DMS153 (cell line): ENCODE measurements at places on chromosomes 3 and 15.

DNA sequence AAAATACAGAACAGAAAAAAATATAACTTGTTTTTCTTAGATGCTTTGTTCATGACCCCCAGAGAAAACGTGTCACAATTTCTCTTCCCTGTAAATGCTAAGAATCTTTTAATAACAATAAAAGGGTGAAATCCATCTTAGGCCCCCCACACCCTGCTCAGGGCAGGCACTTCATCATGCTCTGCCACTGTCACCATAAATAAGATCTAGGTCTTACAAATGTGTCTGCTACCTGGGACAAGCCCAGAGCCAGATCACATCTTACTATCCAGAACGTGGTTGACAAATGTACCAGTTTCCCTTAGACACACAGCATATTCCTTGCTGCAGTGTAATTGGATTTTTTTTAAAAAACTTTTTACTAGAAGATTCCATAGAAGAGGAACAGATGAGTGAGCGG is 795.4 kb downstream of the AGBL1 start:
- DNase-seq: no peak

DNA sequence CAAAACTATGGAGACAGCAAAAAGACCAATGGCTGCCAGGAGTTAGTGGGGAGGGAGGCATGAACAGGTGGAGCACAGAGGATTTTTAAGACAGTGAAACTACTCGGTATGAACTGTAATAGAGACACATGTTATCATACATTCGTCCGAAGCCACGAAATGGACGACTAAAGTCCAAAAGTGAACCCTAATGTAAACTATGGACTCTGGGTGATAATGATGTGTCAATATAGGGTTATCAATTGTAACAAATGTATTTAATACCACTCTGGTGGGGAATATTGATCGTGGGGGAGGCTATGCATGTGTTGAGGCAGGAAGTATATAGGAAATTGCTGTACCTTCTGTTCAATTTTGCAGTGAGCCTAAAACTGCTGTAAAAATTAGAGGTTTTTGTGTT is 107.0 kb downstream of the CPN2 start:
- DNase-seq: no peak

DNA sequence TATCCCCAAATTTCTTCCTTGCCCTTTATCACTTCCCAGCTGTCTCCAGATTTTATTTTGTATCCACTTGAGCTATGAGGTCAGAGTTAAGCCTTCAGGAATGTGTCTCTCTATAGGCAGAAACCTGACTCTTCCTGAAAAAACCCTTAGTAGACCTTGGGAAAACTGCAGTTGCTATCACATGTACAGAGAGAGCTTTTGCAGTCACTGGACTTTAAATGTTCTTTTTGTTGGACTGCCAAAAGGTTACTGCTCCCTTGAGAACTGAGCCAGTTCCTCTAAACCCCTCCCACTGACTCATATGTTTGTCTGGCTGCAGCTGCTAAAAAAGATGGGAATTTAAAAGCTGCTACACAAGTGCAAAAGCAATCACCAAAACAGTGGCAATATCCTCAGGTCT is 169.1 kb upstream of the CCDC54 start:
- peak; percentile 67 for DNase-seq

- no peak for DNase-seq
These were observed 75.0 kb downstream of the MAGEF1 start for GRCh38 chr3:184636741-184637316.

DNA sequence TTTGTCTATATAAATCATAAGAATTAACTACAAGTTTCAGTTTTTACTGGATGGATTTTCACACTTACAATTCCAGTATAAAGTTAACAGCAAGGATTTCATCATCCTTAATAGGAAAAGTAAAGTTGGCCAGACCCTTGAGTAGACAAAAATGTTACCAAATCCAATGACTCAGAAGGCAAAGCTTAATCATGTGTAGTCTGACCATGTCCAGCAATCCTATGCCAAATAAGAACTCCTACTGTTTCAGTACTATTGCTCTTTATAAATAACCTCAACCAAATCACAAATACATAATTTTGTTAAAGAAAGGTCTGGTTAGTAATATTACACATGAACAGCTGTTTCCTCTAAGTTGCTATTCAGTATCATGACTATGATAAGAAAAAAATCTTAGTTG is 35.0 kb downstream of the PLOD2 start:
- DNase-seq: no peak
